ENCODE measurements at places on chromosomes 2 and 18.
A peak's percentile ranks its signal among the peaks of the same experiment; 100 is the strongest.

GRCh38 chr2:161163440-161163839 is 3.2 kb downstream of the TANK start:
- DNase-seq: no peak

- DNase-seq: no peak
These were observed 311.6 kb upstream of the NRP2 start for GRCh38 chr2:205370726-205371125.

DNA sequence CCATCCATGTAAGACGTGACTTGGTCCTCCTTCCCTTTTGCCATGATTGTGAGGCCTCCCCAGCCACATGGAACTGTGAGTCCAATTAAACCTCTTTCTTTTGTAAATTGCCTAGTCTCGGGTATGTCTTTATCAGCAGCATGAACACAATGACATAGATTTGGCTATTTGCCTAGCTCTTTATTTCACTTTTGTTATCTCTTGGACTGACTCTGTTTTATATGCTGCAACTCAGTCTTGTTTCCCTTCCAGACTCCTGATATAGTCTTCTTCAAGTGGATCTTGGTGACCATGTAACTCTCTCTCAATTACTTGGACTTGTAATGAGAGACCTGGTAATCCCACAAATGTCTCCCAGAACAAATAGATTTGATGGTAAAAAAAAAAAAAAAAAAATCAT is 627.6 kb downstream of the CCDC85A start:
- no peak for DNase-seq

DNA sequence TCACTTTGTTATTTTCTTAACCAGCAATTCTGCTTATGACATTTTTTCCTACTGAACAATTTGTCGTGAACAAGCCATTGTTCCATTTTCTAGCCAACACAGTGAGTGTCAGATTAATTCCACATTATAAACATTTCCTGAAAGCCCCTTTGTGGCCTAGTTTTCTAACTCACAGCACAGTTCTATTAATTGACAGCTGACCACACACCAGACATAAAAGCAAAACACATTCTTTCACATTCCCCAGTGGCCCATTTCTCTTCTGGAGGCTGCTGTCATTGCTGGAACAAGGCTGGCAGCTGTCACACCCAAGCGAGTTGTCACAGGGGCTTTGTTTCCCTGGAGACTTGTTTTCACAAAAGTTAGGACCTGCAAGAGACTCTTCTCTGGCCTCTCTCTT is 50.7 kb downstream of the RNF152 start:
- no peak for DNase-seq

DNA sequence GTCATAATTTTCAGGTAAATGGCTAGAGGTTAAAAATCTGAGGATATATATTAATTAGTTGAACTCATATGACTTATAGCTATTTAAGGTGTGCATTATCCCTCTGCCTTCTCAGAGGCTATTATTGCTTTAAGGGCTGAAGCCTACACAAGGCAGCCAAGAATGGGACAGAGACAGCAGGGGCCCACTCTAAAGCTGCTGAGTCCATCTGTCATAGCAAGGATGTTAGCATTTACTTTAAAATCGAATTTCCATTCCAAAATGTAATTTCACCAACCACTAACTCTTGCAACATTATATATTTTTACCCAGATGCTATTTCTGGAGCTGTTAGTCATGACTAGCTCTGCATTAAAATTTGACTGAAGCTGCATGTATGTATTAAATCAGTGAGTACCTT is 236.3 kb upstream of the FSIP2 start:
- no peak for DNase-seq

DNA sequence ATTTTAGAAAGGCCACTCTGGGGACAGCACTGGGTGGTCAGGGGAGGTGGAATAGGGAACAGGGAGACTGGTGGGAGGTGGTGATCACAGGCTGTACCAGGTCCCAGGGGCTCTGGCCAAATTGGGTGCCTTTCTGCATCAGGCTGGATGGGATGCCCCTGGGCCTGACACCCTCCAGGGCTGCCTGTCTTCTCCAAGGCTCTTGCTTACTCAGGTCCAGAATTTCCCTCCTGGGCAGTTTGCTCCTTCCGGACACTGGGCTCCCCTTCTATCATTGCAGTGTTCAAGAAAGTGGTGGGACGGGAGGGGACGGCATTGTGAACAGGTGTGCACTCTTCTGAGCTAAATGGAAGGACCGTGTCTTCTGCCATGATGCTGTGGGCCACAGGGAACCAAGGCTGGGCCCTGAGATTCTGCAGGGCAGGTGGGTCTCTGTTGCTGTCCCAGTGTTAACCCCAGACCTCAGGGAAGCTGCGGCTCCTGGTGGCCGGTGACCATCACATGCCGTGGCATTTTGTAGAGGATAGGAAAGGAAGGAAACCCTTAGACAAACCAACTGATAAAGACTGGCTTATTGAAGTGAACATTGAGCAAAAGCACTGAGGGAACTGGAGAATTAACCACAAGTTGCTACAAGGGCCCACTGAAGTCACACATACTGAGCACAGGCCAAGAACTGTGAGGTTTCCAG is 93.7 kb upstream of the HS6ST1 start:
- DNase-seq: no peak

DNA sequence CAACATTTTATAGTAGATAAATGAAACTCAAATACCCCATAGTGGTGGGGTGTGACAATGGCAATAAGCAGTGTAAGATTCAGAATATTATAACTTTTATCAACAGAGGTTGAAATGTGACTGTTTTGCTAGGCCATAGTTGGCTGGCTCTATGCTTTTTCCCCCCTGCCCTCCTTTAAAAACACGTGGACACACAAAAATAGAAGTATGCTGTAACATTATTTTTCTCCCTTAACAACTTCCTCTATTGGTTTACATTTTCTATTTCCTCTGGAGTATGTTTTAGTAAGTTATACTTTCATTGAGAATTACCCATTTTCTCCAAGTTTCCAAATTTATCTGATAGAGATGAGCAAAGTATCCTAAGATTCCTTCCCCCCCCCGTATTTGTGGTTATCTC is 31.1 kb downstream of the NDUFAF7 start:
- no peak for DNase-seq

- DNase-seq: no peak
These were observed 225.4 kb downstream of the LOXHD1 start for GRCh38 chr18:46431522-46432171.

DNA sequence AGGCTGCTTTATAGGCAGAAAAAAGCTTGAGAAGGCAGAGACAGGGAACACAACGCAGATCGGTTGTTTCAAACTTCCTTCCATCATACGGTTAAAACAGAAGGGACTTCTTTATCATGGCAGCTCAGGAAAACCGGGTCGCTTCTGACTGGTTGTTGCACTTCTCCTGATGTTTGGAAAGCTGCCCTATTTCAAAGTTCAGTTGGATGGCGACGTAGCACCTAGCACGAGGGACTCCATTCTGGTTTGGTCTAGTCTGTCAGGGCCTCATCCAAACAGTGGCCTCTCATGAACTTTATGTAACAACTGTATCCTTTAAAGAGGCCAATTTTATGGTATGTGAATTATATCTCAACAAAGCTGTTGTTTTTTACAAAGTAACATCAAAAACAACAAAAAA is 210.1 kb upstream of the RAB12 start:
- no peak for DNase-seq

DNA sequence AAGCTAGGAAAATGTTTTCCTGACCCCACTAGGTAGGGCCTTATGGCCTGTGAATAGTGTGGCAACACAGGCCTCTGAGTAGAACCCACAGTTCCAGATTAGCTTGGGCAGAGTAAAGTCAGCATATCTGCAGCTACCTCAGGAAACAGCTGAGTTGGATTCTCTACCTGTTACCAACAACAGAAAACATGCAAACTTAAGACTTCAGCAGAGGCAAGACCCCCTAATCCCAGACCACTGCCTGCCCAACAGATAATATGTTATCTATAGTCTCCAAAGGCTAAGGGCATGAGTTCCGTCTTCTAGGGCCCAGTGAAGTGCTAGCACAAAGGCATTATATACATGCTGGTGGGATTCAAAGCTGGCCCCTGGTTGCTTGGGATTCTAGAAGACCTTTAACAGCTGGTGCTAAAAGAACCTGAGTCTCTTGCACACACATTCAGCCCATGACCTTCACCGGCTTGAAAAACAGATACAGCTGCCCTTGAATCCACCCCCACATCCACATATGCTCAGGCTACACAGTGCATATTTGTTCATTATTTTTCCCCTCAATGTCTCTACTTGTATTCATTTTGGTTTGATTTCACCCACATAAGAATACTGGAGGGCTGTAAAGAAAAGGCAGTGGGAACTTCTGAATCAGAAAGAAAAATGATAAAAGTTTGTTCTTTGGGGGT is 13.5 kb upstream of the UBXN4 start:
- no peak for DNase-seq

DNA sequence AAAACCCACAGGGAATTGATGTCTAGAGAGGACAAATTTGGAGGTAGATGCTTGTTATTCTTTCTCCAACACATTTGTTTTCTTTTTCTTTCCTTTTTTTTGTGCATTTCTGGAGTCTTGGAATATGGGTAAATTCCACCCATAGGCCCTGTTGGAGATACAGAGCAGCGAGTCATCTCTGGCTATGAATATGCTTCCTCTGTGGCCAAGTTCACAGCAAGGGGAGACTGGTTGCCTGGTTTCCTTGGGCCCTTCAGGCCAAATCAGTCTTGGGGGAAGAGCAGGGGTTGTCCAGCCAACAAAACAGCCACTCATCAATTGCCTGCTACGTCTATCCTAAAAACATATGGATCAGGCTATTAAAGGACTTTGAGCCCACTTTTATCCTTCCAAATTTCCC is 27.5 kb downstream of the SP100 start:
- DNase-seq: no peak

DNA sequence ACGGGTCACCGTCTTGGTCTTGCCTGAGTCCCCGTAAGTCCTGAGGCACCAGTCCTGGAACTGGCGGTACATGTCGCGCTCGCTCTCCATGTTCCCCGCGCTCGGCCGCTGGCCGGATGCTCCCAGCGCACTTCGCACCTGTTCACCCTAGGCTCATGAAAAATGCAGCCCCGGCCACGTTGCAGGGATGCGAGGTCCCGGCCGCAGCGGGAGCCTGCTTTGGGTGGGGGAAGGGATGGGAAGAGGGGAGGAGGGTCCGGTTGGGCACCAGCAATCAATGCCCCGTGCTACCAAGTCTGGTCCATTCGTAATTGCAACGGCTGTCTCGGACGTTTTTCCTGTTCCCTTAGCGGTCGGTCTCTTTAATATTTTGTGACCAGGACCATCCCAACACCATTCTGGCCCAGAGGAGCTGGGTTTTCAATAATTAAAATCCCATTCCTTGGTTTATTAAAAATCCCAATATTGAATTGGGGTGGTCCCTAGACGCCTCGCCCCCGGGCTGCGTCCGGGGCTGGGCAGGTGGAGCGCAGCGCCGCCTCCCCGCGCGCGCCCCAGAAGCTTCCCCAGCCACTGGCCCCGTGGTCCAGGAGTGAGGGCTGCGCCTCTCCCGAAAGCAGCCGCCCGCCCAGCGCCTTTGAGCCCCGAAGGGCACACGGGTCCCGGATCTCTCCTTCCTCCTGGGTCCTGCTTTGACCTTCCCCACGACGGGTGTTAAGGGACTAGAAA is 1.4 kb downstream of the NOL4 start:
- no peak for DNase-seq

DNA sequence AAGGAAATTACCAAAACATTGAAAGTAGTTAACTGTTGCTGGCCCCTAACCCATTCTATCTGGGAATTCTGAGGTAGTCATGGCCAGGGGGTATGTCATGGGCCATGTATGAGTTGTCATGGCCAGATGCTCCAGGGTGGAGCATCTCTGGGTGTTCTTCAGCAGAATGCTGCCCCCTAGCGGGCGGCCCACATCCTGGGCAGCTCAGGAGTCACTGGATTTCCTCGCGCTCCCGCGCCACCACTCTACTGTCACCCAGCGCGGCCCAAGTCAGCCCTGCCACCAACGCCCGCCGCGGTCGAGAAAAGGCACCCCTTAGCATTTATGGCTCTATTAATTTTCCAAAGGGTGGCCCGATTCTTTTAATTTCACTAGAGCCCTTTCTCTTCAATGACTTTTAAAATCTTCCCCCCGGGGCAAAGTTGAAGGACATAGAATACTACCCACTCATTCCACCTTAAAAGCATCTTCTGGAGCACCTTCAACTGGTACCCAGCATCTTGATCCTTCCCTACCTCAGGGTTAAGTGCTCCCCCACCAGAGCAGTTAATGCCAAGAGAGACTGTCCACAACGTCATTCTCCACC is 41.6 kb downstream of the PKDCC start:
- no peak for DNase-seq

DNA sequence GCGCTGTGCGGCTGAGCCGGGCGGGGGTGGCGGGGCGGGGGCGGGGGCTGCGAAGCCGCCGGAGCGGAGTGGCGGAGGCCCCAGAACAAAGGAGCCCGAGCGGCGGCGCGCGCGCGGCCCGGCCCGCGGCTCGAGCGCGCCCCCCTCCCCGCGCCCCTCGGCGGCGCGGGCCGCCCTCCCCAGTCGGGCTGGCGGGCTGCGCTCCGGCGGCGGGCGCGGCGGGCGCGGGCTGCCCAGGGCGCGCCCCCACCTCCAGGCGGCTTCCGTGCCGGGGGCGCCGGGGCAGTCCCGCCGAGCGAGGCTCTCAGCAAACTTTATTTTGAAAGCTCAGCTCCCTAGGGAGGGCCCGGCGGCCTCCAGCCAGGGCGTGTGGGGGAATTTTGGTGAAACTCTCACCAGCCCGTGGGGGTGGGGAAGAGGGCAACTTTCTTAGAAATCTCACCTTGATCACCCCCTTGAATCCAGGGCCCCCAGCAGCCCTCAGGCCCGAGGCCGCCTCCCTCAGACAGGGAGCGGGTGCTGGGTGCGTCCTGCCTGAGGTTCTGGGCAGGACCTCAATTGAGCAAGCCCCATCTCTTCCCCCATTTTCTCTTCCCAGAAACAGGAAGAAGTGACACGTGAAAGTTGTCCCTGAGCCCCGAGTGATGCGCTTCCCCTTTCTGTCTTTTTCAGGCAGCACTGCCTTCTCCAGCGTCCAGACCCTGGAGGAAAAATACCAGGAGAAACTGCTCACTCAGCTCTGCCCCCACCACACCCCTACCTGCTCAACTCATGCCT is 786 bp downstream of the TET3 start:
- peak; percentile 27 for DNase-seq
